Hepatocyte (in vitro differentiated cells): ENCODE measurements at places on chromosomes 11 and 22. TPM values are rescaled to one million over a fixed set of nuclear protein-coding genes. Genes with fewer than 3 reads are reported as not detected.

DNA sequence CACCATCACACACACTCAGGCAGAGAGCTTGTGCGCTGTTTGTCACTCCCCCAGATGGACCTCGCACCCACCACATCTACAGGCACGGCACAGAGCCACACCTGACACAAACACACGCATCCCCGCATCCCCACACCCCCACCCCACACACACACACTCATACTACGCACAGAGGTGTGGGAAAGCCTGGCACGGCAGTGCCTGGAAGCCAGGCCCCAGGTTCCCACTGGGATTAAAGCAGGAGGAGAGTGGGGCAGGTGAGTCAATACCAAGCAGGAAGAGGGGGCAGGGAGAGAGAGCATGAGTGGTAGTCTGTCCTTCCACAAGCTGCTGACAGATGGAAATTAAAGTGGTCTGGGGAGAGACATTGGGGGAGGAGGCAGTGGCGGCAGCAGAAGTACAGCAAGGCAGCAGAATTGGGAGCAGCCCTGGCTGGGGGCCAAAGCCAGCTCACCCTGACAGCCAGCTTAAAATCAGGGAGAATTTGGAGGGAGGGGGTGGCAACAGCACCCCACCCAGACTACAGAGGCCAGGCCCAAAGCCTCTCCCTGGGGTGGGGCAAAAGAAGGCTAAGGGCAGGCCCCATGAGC lies 20.7 kb downstream of the TNKS1BP1 start:
- H3K36me3 ChIP-seq = peaks cover 10% of the 10 kb centered on the region
- no peak overlapping the region for H3K4me3 ChIP-seq
- DNase-seq = no peak
- no peaks in the 10 kb centered on the region for H3K27me3 ChIP-seq

CNTN5 gene
- total RNA-seq = 9.1 and 10.6 TPM in 2 replicates

DNA sequence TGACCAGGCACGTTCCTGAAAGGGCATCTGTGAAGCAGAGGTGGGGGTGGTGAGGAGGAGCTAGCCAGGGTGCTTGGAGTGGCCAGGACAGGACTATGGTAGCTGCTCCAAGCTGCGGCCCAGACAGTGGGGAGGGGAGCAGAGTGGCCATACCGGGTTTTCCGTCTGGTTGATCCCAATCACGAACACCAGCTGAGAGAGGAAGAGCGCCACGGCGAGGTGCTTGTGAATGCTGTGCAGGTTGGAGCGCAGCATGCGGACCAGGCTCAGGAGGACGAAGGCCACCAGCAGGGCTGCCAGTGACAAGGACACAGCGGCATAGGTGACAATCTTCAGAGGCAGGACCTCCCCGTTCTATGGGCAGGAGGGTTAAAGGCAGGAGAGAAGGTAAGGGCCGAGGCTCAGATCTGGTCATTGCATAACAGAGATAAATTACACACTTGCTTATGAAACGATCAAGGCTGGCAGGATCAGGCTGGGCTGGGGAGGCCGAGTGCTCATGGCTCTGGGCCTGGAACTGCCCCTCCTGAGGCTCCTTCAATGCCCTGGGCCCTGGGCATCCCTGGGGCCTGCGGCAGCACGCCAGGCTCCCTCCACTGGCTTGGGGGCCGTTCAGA lies 41.5 kb downstream of the TRMU start:
- peak overlapping the region; percentile 93 for H3K27ac ChIP-seq
- H3K4me1 ChIP-seq = peaks cover 28% of the 10 kb centered on the region
- no peaks in the 10 kb centered on the region for H3K36me3 ChIP-seq

- no peaks in the 10 kb centered on the region for H3K36me3 ChIP-seq
- no peaks in the 10 kb centered on the region for H3K27me3 ChIP-seq
- no peak for DNase-seq
Measured at GRCh38 chr11:33980897-33981296, 70.6 kb upstream of the CAPRIN1 start.

ASCC2 gene
- 25.9 and 26.2 TPM in 2 replicates for total RNA-seq

- no peaks in the 10 kb centered on the region for H3K36me3 ChIP-seq
- no peak overlapping the region for H3K4me3 ChIP-seq
- H3K4me1 ChIP-seq = no peaks in the 10 kb centered on the region
- no peak for DNase-seq
- no peak overlapping the region for H3K27ac ChIP-seq
Measured at GRCh38 chr22:44536411-44536810, 38.4 kb upstream of the RTL6 start.
